Activated CD8-positive, alpha-beta T cell treated with anti-CD3 and anti-CD28 coated beads, Interleukin-2, amount 10 ng/mL, durations not matched to agents 7 days and 5 days (primary cell): ENCODE measurements at places on chromosomes 3 and 15. TPM values are rescaled to one million over a fixed set of nuclear protein-coding genes. Genes with fewer than 3 reads are reported as not detected.

- no peak for DNase-seq
Observed at GRCh38 chr3:148420242-148420641, 277.5 kb upstream of the AGTR1 start.

DNA sequence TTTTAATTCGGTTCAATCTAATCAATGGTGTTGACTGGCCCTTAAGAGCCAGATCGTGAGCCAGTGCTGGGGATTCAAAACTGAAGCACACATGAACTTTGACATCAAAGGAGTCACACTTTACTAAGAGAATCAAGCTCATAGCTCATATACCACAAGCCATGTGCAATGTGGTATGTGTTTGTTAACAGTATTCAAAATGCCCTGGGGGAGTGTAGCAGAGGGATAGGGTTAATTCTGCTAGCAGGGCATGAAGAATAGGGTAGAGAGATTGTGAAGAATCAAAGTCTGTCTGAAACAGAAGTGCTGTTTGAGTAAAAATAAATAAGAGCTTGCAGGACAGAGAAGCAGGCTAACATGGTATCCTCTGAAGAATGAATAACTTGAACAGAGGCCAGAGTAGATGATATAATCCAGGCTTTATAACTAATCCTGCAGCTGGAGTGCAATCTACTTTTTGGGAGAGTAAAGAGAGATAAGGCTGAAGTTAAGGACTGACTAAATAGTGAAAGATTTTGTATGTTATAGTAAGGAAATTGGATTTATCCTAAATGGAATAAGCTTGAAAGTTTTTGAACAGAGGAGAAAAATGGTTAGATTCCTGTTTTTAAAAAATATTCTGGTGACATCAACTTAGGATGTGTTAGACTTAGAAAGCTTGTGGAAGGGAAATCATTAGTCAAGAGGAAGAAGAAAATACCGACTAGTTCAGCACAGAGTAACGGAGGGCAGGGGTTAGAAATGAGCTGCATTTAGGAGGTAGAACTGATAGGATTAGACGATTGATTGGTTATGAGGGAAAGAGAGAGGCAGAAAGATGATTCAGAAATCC, 292.0 kb downstream of the NFKBIZ start:
- DNase-seq = no peak

DNA sequence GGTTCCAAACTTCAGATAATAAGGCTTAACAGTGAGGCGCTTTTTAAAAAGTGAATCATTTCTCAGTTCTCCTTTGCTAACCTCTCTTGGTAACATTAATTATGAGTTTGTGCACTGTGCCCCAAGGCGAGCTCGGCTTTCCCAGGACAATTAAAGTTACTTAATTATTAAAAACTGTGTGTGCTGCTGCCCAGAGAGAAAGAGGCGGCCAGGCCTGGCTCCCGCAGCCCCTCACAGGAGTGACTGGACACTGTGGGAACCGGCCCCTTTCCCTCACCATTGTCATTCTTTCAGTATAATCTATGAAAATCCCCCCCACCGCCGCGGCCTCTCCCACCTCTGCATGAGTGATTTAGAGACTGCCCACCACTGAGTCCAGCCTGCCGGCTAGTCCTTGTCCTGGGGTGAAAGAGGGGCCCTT, 43.1 kb upstream of the HES1 start:
- no peak for DNase-seq

- DNase-seq = no peak
Observed at GRCh38 chr3:13500133-13500885, 20.2 kb downstream of the HDAC11 start.

ALS2CL gene
- 1.3 TPM for total RNA-seq
